ENCODE measurements at places on chromosomes 3 and 15.
A peak's percentile ranks its signal among the peaks of the same experiment; 100 is the strongest.

DNA sequence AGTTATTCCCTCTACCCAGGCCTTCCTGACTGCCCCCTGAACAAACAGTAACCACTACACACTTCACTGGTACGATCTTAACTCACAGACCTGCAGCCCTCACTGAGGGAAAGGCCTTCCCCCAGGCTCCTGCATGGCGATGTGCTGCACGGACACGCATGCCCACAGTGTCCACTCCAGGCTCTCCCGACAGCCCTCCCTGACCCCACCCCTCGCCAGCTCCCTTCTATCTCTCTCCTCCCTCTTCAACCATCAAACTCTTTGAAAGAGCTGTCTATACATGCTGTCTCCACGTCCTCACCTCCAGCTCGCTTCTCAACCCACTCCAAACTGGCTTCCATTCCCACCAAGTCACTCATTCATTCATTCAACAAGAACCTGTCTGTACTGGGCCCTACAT lies 3.9 kb downstream of the SCN5A start:
- ATAC-seq, result no peak

DNA sequence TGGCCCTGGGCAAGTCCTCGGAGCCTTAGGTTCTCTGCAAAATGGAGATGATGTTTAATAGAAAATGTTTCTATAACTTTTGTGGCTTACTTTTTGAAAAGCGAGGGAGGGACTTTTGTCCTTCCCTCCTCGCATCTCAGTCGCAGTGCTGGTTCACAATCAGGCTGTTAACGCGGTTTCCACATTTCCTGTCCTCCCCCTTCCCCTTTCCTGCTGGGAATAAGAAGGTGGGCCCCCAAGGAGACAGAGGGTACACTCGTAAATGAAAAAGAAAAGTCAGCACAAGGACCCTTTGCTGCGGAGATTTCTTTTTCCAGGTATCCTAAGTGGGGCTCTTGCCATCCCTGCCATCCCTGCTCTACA lies 29.5 kb downstream of the ARHGAP31 start:
- no peak for ATAC-seq

- ATAC-seq, result no peak
These were observed 478.5 kb upstream of the CBLB start for GRCh38 chr3:106347350-106347749.

DNA sequence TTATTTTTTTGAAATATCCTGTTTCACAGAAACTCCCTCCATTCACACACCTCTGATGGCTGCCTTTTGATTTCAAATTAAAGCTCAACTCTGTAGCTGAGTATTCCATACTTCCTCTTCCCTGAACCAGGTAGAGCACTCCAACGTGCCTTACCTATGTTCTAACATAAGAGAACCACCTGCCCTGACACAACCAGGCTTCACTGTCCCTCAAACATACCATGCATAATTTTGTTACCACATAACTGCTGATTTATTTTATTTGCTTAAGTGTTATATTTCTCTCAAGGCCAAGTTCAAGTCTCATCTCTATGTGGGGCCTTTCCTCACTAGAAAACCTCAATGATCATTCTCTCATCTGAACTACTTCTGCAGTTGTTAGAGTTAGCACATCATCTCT lies 209.7 kb downstream of the P3H2 start:
- no peak for ATAC-seq

GRCh38 chr3:62421207-62421606 lies 47.9 kb upstream of the FEZF2 start:
- ATAC-seq, result no peak

- no peak for ATAC-seq
These were observed 14.8 kb downstream of the GK5 start for GRCh38 chr3:142210608-142211007.

DNA sequence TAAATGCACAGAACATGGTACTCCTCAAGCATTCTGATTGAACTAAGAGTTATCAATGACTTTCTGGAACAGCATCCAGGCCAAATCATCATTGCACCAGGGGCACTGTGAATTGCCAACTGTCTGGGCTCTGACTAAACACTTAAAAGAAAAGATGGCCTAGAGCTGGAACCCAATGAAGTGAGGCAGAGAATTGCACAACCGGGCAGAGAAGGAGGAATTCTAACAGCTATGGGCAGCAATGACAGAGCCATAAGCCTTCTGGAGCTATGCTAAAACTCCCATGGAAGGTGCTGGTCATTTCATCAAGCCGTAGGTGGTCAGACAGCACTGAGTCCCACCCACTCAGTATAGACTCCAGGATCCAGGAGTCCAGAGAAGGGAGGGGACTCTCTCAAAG lies 48.1 kb upstream of the OXTR start:
- ATAC-seq, result no peak

DNA sequence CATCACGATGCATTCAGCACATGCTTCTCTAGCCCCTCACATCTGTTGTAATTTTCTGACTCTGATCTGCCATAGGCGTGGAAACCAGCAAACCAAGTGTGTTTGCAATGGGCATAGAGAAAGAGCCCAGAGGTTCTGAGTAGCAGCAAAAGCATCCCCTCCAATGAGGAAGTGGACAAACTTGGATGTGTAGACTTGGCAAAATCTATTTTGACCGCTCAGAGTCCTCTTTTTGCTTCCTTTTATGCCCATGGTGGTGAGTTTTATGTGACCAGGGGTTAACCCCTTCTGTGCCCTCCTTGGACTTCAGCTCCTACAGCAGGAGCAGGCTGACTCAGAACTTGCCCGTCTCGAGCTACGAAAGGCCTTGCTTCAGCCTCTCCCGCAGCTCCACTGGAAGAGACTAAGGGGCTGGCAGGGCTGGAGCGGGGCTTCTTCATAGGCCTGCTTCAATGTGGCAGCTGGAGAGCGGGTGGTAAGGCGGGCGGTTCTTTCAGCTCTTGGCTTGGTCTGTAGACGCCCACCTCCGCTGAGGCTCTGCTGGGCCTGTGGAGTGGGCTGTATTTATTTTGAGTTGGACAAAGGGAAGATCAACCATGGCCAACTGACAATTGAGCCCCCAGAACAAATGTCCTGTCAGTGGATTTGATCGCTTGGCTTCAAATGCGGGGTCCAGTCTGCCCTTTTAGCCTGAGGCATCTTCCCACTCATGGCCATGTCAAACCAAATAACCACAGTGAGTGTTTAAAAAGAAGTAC lies 6.5 kb upstream of the ETV5 start:
- ATAC-seq, result no peak

DNA sequence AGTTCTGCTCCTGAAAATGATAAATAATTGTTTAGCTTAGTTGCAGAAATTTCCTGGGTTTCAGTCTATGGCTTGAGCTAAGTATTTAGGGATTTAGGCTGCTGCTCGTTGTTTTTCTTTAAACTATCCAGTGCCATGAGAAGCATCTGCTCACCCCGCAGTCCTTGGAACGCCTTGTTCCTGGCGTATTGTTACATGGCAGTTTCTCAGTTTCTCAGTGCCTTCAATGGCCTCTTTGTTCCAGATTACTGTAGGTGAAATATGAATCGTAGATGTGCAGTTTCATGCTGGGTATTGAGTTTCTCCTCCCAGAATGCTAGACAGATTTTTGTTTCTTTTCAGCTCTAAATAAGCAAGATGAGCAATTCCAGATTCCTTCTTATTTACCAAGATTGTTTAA lies 269.5 kb upstream of the GBE1 start:
- no peak for ATAC-seq

DNA sequence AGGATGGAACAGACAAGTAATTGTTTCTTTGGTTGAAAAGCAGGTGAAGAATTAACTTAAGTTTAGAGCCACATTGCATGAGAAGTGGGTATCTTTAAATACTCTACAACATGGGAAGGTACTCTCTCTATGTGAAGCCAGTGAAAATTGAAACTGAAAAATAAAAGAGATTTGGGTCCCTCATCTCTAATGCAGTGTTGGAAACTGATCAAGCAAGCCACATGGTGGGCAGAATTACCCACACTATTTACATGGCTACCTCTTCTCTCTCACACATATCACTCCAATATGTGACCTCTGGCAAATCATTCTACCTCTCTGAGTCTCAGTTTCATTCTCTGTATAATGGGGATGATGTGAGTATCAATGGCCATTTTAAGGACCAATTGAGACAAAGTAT lies 339.0 kb downstream of the IL5RA start:
- no peak for ATAC-seq

- no peak for ATAC-seq
These were observed 55.2 kb downstream of the CAPN7 start for GRCh38 chr3:15261274-15261673.

DNA sequence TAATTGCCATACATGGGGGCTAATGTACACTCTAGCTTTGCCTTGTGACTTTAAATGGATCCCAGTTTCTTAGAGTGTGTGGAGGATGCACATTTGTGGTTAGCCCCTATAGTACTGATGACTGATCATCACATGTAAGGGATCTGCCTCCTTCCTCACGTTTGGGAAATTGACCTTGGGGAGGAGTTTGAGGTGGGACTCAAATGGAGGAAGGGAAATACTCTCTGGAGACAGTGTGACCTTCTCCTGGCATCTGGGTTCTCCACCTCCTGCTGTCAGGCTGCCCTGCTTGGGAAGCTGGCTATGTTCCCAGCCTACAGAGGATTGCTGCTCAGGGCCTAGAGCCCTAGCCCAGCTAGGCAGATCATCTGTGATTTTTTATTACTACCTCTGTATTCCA lies 48.7 kb downstream of the PPM1L start:
- ATAC-seq, result no peak

DNA sequence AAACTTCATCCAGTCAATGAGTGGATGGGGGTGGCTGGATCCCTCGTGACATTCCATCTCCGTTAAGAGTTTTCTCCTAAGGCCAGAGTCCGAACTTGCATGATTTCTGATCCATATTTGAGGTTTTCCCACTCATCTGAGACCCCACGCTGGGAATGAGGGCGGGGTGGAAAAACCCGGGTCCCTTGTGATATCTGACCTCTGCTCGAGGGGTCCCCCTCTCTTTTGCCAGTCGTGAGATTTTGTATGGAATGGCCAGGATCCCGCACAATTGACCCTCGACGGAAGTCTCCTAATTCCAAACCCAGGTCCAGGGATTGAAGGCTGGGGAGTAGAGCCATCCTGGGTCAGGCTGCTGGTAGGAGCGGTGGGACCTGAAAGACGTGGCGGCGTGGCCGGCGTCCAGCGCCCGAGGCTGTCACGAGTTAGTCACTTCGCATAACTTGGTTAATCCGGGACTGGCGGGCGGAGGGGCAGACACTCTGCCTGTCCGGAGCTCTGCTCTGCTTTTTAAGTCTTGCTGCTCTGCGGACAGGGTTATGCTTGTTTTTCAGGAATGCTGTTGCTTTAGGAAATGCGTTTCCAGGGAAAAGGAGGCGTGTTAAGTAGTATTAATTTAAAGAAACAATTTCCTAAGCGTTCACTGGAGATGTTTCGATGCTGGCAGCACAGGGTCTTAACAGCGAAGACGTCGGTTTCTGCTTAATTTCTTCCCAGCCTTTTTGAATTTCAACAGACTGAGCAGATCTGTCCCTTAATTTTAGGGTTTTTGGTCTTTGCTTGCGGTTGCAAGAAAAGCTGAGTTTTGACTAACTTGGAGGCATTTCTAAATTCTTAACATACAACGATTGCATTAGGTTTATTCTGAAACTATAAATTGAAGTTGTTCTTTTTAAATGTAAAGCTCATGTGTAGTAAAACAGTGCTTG lies 69.7 kb upstream of the LRRFIP2 start:
- peak; percentile 21 for ATAC-seq

DNA sequence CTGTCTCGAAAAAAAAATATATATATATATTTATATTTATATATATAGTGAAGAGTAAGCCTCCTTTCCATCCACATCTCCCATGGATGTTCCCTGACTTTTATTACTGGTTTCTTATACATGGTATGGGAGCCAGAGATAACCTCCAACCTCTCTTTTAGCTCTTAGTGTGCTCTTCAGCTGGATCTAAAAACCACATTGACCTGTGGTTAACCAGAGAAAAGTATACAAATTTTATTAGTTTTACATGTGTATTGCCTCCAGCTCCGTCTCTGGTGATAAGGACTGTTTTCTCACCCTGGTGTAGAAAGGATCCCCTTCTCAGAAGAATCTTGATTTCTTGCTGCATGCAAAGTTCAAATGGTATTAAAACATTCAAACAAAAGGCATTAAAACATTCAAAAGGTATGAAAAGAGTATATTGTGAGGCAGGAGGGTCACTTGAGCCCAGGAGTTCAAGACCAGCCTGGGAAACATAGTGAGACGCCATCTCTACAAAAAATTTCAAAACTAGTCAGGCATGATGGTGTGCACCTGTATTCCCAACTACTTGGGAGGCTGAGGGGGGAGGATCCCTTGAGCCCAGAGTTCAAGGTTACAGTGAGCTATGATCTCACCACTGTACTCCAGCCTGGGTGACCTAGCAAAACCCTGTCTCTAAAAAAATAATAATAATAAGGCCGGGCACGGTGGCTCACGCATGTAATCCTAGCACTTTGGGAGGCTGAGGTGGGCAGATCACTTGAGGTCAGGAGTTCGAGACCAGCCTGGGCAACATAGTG lies 13.5 kb upstream of the TTBK2 start:
- ATAC-seq, result no peak

DNA sequence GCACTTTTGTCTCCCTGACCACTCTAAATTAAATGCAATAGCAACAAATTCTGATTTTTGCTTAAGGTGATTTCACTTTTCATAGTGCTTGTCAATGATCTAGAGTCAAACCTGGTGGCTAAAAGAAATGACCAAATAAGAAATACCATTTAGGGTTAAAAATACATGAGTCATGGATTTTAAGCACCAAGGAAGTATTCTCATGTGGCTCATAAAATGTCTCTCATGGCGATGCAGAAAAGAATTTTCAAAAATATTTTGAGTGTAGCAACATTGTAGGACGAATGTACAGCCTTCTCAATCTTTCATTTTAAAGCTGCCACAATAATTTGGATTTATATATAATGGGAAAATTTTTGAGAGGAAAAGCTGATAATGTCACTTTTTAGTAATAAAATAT lies 193.6 kb downstream of the EPHA3 start:
- ATAC-seq, result no peak

GRCh38 chr3:121018917-121019321 lies 110.9 kb downstream of the STXBP5L start:
- ATAC-seq, result no peak

DNA sequence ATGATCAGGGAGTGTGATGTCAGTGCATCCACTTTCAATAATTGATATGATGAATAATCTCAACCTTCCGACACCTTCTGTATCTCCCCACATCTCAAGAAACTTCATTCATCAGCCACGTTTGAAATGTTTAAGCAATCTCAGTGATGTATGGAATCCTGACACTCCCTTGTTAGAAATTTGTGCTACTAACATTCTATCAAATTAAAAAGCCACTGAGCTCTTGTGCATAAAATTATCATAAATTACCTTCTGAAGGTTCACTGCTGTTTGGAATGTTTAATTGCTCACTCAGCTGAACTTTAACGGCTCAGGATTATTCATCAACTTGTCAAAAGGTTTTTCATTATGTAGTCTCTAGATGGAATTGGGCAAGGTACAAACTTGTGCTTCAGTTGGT lies 108.4 kb upstream of the DPH6 start:
- no peak for ATAC-seq

GRCh38 chr15:81336568-81336967 lies 12.6 kb upstream of the STARD5 start:
- ATAC-seq, result peak; percentile 73

GRCh38 chr15:74730619-74731316 lies 5.4 kb upstream of the CYP1A1 start:
- no peak for ATAC-seq

GRCh38 chr3:122002611-122003010 lies 19.4 kb downstream of the ILDR1 start:
- no peak for ATAC-seq

GRCh38 chr3:15316998-15317435 lies 15.4 kb downstream of the SH3BP5 start:
- no peak for ATAC-seq

- no peak for ATAC-seq
These were observed 459.5 kb downstream of the DIPK2A start for GRCh38 chr3:144431134-144431533.
